Kidney (tissue), 22 donors: ENCODE measurements at places on chromosomes 6 and 20.
A peak's percentile ranks its signal among the peaks of the same experiment; 100 is the strongest.

GRCh38 chr6:37776566-37776965 is 43.0 kb upstream of the ZFAND3 start:
- no peak for DNase-seq

DNA sequence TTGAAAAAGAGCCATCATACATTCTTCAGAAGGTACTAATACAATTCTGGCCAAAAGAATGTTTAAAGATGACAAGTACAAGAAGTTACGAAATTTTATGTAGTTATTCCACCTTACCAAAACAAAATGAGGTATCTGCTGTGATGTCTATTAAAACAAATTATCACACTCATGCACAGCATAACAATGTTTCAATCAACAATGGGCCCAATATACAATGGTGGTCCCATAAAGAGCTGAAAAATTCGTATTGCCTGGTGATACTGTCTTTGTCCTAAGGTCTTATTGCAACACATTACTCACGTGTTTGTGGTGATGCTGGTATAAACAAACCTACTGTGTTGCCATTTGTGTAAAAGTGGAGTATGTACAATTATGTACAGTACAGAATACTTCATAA is 3.6 kb upstream of the NUP153 start:
- no peak for DNase-seq

GRCh38 chr6:111992851-111993250 is 61.1 kb upstream of the CCN6 start:
- no peak for DNase-seq

- DNase-seq, result no peak
Measured at GRCh38 chr20:6827472-6827871, 60.0 kb downstream of the BMP2 start.

DNA sequence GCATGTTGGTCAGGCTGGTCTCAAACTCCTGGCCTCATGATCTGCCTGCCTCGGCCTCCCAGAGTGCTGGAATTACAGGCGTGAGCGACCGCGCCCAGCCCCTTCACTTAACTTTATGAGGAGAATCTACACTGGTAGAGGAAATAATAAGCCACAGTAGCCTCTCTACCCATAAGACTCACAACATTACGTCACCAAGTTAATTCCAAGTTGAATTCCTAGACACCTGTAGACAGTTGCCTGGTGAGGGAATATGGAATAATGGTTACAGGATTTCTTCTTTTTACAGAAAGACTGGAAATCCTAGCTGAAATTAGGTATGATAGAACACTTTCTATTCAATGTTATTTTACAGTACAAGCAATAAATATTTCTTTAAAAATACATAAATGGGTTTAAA is 854.5 kb upstream of the EYS start:
- DNase-seq, result no peak

- DNase-seq, result no peak
Measured at GRCh38 chr6:139853302-139853992, 479.0 kb upstream of the CITED2 start.

DNA sequence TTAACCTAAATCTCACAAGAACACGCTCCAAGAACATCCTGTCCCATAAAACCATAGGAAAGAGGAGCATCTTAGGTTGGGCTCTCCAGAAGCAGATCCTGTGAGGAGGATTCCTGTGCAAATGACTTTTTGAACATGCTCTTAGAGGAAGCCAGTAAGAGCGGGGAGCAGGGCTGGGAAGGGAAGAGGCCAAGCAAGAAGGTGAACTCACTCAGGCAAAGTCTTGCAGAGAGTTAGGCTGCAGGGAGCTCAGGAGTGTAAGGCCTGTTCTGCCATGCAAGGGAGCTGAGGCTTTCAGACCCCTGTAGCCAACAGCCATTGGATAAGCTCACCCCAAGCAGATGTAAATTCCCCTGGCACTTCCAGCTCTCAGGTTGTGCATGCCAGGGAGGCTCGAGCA is 63.6 kb upstream of the LY86 start:
- no peak for DNase-seq

- peak; percentile 86 for DNase-seq
Measured at GRCh38 chr20:59976156-59976782, 18.0 kb downstream of the CDH26 start.

DNA sequence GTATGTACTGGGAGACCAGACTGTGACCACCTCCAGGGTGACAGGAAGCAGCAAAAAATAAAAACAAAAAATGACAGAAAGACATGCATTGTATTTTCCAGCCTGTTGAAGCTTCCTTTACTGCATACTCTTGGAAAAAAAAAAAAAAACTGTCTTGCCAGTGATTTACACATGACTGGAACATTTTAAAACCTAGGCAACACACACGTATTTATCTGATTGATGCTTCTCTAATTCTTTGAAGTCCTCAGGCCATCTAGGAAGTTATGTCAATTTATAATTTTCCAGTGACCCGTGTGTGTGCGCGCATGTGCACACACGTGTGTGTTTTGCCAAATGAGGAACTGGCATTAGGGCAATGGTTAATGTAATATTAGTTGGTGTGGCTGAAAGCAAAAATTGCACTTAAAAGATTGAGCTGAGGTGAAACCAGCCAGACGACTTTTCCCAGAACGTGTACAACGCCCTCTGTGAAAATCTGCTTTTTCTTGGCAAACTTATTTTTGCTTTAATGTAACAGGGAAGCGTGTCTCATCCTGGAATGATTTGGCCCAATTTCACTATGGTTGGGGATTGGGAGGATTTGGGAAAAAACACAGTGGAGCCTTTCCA is 315.2 kb downstream of the TFAP2A start:
- DNase-seq, result no peak

- DNase-seq, result peak; percentile 74
Measured at GRCh38 chr6:30171677-30172471, 8.5 kb downstream of the TRIM15 start.

DNA sequence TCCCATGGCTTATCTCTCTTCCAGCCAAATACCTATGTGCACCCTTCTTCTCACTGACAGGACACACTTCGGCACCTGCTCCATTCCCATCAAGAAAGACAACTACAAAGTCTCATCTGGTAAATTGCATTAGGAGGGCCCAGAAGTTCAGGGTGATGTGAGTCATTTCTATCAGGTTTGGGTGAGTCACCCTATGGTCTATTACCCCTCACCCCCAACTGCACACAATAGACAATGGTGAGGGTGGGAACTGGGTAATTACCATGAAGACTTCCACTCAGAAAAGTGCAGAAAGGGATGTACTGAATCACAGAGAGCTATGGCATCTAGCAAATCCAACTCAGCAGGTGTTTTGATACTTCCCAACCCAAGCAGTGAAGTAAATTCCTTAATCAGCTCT is 54.8 kb downstream of the OPN5 start:
- DNase-seq, result no peak

GRCh38 chr6:16239798-16240123 is 1.4 kb downstream of the GMPR start:
- no peak for DNase-seq

GRCh38 chr6:109456710-109457561 is 1.4 kb upstream of the MICAL1 start:
- no peak for DNase-seq

DNA sequence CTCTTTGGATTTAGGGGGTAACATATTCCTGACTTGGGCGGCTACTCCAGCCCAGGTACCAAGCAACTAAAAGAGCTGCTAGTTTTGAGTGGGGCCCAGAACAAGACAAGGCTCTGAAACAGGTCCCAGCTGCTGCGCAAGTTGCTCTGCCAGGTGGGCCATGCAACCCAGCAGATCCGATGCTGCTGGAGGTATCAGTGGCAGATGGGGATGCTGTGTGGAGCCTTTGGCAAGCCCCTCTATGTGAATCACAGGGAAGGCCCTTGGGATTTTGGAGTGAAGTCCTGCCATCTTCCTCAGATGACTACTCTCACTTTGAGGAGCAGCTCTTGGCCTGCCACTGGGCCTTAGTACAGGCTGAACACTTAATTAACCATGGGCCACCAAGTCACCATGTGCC is 43.7 kb upstream of the VSX1 start:
- no peak for DNase-seq

- no peak for DNase-seq
Measured at GRCh38 chr6:104537872-104538271, 321.8 kb downstream of the HACE1 start.

GRCh38 chr6:112562301-112563231 is 215.4 kb downstream of the RFPL4B start:
- DNase-seq, result no peak

DNA sequence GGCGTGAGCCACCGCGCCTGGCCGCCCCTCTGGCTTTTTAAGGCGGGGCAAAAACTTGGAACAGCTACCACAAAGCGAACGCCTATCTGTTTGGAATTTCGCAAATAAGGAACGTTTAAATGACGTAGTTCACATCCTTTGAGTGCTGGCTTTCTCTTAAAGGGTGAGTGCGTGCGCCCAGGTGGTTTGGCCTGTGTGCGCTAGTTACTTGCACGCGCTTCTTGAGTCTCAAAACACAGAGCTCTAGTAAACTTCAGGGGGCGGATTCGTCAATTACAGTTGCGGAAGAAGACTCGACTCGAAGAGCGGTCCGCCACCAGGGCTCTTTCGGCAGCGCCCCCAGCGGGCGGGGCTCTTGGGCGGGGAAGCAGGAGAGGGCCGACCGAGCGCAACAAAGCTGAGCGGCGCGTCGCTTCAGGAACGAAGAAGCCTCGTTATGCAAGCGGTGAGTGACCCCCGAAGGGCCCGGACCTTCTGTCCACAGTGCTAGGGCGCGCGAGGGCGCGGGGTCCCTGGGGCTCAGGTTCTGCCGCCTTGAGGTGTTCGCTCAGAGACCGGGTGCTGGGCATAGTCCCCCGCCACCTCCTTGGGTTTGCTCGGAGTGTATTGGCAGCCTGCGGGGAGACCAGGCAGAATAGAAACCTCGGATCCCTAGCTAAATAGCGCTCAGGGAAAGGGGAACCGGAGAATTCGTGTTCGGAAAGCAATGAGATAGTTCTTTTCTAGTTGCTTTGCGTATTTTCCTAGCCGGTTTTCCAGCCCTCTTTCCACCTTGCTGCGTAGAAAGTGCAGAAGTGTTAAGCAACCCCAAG is at the start of gene SYCP2L:
SYCP2L (plus strand) TSS at position 362 of the 812 bp plus-strand sequence; CDS start at position 437, 75 bp downstream.
- peak; percentile 78 for DNase-seq

GRCh38 chr6:47098570-47098993 is 56.5 kb upstream of the ADGRF1 start:
- no peak for DNase-seq

- no peak for DNase-seq
Measured at GRCh38 chr6:130769861-130770260, 57.3 kb upstream of the SMLR1 start.

DNA sequence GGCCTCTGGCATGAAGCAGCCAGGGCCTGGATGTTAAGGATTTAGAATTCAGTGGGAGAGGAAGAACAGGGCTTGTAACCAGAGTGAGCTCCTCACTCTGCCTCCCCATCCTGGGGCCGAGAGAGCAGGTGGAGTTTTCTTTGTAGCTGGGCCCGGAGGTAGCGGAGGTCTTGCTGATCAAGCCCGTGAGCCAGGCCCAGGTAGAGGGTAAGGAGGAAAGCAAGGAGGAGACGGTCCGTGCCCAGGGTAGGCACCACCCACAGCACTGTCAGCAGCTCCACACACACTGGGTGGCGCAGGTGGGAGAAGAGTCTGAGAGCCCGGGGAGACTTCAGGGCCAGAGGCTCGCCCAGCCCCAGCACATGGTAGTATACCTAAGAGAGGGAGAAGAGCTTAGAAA is 2.1 kb upstream of the PPP1R18 start:
- DNase-seq, result no peak

DNA sequence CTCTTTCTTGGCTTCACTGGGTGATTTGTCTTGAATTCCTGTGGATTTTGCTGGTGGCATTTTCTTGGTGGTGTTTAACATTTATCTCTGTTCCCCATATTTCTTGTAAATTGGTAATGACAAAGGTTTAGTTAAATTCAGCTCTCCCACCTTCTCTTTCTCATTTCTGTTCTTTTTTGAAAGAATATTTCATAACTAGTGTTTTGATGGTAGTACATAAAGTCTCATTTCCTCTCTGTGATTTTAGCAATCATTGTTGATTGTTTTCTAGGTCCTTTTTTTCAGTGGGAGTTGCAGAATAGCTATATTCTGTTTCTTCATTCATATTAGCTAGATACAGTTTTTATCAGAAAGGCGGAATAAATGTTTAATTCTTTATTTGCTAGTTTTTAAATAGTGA is 73.1 kb downstream of the QKI start:
- DNase-seq, result no peak

GRCh38 chr6:158041370-158041769 is 59.7 kb downstream of the SYNJ2 start:
- no peak for DNase-seq

DNA sequence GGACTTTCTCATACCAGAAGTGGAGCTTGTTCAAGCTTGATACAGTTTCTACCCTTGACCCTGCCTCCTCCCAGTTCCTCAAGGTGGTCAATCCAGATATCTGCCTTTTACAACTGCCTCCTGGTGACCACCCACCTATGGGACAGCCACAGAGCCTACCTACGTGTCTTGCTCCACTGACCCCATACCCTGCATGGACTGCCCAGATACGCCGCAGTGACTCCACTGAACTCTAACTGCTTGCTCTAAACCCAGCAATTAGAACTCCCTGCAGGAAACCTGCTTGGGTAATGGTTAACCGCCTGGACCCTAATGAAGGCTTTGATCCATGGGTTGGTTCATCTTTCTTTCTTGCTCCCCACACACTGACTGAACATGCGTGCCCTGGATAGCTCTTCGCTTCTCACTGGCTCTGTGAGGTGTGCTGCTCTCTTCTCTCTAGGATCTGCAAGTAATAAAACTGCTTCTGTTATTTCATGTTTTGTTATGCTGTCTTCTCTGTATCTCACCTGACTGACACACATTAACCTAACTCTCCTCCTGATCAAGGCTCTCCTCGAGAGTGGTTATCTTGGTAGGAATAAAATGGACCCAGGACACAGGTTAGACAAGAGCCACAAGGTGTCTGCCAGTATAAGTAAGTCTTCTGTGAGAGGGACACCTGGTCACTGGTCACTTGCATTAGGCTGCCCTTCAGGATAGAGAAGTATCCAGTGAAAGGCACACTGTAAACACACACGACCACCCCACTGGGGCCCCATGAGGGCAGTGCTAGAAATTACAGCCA is 79.2 kb downstream of the CHD6 start:
- peak; percentile 67 for DNase-seq
